ENCODE measurements at places on chromosomes 1 and 21.
A peak's percentile ranks its signal among the peaks of the same experiment; 100 is the strongest.

- no peak for DNase-seq
Observed at GRCh38 chr1:93095804-93096585, 16.9 kb downstream of the MTF2 start.

- no peak for DNase-seq
Observed at GRCh38 chr1:55048453-55049270, 9.3 kb downstream of the PCSK9 start.

DNA sequence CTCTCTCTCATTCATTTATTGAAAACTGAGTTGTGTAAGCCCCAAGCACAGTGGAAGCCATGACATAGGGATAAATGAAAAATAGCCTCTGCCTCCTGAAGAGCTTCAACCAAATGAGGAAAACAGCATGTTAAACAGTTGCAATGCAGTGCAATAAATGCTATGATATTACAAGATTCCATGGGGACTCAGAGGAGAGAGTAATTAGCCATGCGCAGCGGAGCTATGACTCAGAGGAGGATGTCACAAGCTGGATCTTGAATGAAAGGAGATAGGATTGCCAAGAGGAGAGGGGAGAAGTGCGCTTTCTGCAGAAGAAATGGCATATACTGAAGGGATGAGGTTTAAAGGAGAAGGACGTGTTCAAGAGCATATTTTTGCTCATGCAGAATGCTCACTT is 231.3 kb upstream of the PLXNA2 start:
- DNase-seq = no peak

GRCh38 chr1:98164509-98164908 is 243.7 kb upstream of the DPYD start:
- DNase-seq = no peak

GRCh38 chr1:27525296-27526272 is 35.6 kb upstream of the WASF2 start:
- peak; percentile 74 for DNase-seq

GRCh38 chr1:195828325-195828724 is 779.9 kb downstream of the KCNT2 start:
- DNase-seq = no peak

DNA sequence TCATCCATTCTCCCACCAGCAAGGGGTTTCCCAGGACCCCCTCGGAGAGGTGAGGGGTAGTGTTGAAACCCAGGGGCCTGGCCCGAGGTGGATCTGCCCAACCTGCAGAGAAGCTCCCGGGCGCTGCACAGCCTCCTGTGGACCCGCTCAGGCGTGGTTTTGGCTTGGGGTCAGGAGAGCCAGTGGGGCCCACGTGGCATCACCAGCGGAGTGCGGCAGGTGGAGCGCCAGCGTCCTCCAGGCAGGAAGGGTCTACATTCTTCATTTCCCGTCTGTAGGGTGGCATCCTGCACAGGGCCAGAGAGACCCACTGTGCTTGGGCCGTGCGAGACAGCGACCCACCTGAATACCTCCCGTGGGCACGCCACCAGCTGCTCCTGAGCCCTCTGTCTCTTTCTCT is 135.2 kb downstream of the NPHP4 start:
- no peak for DNase-seq

DNA sequence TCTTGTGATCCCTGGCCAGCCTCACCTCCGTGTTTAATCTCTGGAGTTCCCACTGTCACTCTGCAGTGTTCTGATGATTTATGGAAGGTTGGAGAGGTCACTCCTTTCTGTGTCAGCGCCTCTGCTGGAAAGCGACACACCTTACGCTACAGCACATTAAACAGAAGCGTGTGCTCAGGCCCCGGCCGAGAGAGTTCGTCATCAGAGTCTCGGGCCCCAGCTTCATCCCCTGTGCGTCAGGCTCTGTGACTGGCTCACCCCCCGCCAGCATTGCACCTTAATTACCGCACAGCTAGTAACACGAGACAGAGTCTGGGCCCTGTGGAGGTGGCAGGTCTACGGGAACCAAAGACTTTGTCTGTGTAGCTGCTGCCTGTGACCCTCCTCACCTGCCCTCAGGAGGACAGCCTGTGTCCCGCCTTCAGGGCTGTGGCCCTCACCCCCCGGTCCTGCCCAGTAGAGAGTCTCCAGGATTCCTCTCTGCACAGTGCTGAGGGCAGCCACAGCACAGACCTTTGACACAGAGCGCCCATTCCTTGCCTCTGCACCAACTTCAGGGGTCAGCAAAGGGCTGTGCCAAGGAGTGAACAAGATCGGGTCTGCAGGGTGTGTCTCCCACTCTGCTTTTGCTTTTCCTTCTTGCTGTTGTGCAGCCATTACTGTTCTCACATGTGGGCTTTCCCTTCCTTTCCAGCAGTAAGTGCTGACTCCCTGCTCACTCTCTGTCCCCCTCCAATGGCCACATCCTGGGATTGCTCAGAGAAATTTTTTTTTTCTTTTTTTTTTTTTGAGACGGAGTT is 157.6 kb downstream of the PGBD5 start:
- DNase-seq = no peak

- DNase-seq = no peak
Observed at GRCh38 chr1:50983219-50983802, 13.3 kb downstream of the CDKN2C start.

GRCh38 chr1:177138347-177138746 is 26.2 kb downstream of the ASTN1 start:
- DNase-seq = no peak

GRCh38 chr1:35220976-35221375 is 28.0 kb upstream of the SFPQ start:
- DNase-seq = no peak

- DNase-seq = no peak
Observed at GRCh38 chr21:44319407-44320065, 19.7 kb downstream of the CFAP410 start.
